ENCODE measurements at places on chromosomes 12 and 14.
A peak's percentile ranks its signal among the peaks of the same experiment; 100 is the strongest.

DNA sequence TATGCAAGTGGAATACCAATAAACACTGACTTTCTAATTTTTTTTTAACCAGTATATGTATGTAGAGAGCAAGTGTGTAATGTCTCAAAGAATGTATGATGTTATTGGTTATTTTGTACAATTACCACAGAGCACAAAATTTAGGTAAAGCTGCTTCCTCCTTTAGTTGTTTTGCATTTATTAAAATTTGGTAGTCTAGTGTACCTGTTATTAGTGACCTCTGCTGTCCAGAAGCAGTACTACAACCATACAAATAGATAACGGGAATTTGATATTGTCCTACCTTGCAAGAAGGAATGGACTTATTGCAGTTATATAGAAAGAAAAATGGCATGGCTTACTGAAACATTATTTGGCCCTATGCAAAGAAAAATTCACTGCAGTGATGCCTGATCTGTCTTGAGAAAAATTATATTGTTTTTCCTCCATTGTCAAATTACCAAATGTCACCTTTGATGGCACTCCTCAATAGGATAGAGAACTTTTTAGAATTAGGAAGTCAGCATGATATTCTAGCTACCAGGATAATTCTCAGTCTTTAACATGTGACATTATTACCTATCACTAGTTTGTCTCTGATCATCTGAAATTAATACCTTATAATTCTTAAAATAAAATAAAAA, 153.9 kb upstream of the RMST start:
- DNase-seq, result no peak

GRCh38 chr12:51419425-51420193, 5.0 kb upstream of the SLC4A8 start:
- no peak for DNase-seq

GRCh38 chr12:114898159-114898558, 214.2 kb upstream of the TBX3 start:
- DNase-seq, result no peak

DNA sequence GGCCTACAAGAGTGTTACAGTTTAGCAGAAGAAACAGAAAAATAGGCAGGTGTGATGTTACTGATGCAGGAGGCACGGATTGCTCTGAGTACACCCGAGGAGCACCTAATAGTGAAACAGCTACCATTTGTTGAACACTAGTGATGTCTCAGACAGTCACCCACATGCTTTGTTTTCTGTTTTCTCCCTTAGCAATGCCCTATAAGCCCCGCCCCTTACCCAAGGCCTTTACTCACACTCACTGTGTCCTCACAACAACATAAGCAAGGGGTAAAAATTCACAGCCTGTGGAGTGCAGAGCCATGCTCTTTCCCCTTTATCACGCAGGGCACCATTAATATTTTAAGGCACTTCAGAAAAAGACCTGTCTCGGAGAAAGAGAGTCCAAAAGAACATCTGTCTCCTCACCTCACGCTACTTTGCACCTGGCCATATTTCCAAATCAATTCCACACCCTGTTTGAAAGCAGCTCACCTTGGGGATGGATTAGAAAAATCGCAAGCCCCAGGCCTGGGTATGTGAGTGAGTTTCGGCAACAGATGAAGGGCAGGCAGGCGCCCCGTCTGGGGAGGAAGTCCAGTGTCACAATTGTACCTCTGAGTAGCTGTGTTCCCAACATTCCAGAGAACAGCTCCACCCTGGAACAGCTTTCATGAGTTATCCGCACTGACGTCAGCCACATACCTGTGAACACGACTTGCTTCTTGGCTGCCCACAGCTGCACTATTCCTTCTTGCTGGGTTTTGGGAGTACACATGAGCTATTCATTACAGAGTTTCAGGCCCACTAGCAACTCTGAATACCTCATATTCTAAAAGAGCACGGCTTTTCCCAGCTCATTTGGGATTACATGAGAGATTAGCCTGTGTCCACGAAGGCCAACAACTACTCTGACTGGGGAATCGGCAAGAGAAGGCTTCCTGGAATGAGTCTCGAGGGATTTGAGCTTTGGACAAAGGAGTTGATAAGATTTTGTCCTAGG, 26.0 kb downstream of the MAPK1IP1L start:
- DNase-seq, result no peak

DNA sequence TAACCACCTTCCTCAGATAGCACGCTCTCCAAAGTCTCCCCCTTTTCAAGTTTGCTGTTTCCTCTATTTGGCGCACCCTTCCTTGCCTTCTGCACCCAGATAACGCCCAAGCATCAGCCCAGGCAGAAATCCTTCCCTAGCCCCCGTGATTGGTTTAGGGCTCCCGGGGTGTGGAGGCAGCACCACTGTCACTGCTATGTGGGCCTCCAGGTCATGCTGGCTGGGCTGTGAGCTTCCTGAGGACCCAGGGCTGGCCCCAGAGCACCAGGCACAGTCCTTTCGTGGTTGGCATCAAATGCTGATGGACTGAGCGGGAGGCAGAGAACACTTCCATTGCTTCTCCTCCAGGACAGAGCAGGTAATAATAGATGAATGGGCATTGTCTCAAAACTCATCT, 311.4 kb downstream of the BCL11B start:
- no peak for DNase-seq

GRCh38 chr12:6281081-6281809, 29.2 kb upstream of the PLEKHG6 start:
- no peak for DNase-seq

- DNase-seq, result no peak
Measured at GRCh38 chr14:74551001-74551400, 57.4 kb downstream of the ISCA2 start.

DNA sequence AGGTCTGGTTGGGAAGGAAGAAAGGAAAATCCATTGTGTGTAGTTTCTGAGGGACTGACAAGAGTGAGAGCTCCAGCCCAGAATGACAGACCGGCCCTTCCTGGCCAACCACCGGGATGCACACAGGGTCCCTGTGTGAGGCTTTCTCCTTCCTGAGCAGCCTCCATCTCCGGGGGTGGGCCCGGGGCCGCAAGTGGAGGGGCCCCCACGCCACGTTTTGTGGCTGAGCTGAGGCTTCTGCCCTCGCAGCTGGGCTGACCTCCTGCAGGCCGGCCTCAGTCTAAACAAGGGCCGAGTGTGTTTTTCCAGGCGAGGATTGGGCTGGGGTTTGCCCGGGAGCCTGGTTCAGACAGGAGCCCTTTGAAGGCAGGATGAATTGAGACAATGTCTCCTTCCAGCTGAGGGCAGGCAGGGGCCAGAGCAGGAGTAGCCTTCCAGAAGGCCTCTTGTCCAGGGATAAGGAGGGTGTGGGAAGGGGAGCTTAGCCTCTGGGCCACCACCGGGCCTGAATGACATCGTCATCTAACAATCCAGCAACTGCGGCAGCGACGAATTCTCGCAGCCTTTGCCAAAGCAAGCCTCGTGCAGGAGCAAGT, 96.5 kb upstream of the NCOR2 start:
- no peak for DNase-seq

DNA sequence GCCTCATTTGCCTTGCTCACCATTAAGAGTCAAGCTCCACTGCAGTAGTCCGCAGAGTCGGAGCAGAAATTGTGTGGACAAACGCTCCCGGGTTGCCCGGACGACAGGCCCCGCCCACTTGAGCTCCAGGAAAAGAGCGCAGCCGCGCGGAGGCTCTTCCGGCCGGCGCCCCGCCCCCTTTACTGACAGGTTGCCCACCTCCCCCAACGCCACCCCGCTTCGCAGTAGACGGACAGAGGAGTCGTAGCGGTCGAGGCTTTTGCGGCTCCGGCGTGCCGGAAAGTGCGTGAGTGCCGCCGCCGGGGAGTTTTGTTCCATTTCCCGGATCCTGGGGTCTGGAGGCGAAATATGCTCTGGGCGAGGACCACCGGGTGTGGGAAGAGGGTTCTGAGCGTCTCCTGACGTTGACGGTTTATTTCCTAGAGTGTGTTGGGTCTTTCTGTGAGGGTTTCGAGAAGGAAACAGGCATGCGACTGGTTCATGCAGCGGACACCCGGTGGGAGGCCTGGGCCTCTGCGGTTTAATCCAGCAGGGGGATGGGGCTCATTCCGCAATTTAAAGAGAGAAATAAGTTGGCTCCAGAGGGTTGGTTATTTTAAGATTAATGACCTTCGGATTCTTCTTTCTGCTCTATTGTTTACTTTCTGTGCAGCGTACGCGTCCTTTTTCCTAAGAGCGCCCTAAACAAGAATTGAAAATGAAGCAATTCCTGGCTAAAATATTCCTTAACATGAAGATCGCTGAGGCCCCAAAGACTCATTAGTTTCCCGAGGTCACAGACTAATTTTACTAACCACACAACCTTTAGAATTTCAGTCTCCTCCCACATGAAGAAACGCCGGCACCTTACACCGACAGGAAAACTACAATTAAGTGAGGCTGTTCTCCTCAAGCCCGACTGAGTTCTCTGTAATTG, at the start of the genes DNAI7 and ETFRF1:
DNAI7 (minus strand) TSS at position 105 of the 916 bp plus-strand sequence; CDS start at position 23, 82 bp downstream.
ETFRF1 (plus strand) TSS at position 182 of the 916 bp plus-strand sequence. CDS start 8,720 bp downstream, outside the sequence.
- peak; percentile 94 for DNase-seq

DNA sequence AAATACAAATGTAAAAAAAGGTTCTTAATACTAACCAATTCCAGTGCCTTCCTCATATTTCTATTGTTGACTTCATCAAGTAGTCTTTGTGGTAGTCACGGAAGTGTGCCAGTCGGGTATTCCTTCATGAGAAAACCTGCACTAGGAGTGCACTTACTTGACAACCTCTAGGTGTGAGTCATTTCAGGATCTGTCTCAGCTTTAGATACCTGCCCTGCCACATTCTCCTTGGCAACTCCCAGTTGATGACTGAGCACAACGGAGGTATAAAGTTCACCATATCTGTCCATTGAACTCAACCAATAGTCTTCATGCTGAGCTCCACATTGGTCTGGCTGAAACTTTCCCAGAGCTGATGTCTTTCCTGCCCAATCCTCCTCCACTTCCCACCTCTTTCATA, 215.7 kb downstream of the SYT10 start:
- no peak for DNase-seq

DNA sequence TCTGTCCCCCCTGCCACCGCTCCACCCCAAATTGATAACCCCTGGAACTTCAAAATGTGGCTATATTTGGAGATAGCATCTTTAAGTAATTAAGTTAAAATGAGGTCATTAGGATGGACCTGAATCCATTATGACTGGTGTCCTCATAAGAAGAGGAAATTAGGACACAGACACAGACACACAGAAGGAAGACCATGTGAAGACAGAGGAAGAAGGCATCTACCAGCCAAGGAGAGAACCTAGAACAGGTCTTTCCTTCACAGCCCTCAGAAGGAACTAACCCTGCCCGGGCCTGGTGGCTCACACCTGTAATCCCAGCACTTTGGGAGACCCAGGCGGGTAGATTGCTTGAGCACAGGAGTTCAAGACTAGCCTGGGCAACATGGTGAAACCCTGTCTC, 3.6 kb upstream of the HRK start:
- DNase-seq, result no peak

- DNase-seq, result no peak
Measured at GRCh38 chr12:29145372-29146170, 3.5 kb upstream of the FAR2 start.

GRCh38 chr14:77052281-77053044, 24.0 kb upstream of the IRF2BPL start:
- no peak for DNase-seq

DNA sequence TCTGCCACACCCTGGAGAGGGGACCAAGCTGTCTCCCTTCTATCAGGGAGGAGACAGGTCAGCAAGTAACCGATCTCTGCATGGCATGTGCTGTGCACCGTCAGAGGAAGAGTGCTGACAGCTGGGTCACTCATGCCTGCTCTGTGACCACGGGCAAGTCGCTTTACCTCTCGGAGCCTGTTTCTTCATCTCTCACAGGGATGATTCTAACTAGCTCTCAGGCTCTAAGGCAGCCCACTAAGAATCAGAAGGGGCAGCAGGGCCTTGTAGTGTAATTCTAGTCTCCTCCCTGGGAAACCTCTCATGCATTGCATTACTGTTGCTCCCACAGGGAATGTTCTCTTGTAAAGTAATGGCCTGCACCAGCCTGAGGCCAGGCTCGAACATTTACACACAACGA, 11.9 kb downstream of the CD9 start:
- DNase-seq, result no peak

- DNase-seq, result no peak
Measured at GRCh38 chr12:130137040-130138018, 24.9 kb upstream of the FZD10 start.

GRCh38 chr12:105365231-105365630, 34.7 kb downstream of the C12orf75 start:
- DNase-seq, result no peak

DNA sequence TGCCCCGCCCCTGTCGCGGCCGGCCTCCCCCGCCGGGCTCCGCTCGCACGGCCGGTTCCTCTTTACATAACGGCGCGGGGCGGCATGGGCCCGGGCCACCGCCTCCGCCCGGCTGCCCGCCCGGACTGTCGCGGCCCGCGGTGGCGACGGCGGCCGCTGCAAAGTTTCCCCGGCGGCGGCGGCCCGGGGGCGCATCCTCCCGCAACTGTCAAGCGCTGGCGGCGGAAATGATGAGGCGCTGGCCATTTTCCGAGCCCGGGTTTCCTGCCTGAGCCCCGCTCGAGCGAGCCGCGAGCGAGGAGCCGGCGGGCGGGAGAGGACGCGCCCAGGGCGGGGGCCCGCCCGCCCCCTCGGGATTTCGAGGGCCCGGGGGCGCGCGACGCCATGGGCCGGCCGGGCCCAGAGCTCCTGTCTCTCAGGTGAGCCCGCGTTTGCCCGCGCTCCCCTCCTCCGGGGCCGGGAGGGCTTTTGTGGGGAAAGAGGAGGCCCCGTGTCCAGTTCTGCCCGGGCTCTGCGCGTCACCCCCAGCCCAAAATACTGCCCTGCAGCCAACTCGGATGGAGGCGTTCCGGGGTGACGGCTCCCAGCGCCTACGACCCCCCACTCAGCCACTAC, at the start of gene SH2B3:
SH2B3 (plus strand) TSS at position 65 of the 615 bp plus-strand sequence. CDS start 12,223 bp downstream, outside the sequence.
- DNase-seq, result no peak

- no peak for DNase-seq
Measured at GRCh38 chr12:125919856-125920470, 854.7 kb downstream of the AACS start.

GRCh38 chr12:121537814-121538698, 42.8 kb downstream of the KDM2B start:
- DNase-seq, result peak; percentile 54

GRCh38 chr12:102144221-102144620, 24.2 kb downstream of the PARPBP start:
- no peak for DNase-seq
